ENCODE measurements at places on chromosomes 11 and 22.

GRCh38 chr22:37910890-37911672 is 5.0 kb downstream of the MICALL1 start:
- no peak for DNase-seq

DNA sequence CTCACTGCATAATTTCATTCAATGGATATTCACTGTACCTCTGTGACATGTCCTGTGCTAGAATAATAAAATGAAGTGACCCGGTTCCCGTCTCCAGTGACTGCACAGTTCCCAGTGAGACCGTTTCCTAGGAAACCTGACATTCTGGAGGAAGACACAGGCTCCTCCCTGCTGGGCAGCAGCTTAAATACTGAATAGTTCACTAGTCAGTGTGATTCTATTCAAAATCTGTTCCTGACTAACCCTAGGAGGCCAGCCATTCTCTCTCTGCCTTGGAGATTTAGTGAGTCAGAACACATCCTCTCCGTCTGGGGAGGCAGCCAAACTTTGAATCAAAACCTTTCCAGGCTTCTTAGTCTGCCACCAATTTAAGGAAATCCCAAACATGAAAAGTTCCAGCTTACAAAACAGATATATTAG is 11.3 kb downstream of the TRIM66 start:
- DNase-seq, result peak; percentile 23

DNA sequence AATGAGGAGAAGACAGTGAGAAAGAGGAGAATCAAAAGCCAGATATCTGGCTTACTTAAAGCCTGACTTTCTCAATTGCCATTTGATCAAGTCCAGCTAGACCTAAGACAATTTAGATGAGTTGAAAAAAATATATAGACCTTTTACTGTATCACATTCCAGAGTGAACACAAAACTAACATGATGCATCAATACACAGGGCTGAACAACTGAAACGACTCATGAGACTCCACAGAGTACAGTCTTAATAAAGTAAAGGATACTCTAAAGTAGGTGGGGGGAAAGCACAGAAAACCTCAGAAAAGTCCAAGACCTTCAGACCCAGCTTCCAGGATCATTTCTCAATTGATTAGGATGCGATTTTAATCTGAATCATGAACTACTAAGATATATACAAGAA is 95.3 kb upstream of the OR9G4 start:
- DNase-seq, result no peak

DNA sequence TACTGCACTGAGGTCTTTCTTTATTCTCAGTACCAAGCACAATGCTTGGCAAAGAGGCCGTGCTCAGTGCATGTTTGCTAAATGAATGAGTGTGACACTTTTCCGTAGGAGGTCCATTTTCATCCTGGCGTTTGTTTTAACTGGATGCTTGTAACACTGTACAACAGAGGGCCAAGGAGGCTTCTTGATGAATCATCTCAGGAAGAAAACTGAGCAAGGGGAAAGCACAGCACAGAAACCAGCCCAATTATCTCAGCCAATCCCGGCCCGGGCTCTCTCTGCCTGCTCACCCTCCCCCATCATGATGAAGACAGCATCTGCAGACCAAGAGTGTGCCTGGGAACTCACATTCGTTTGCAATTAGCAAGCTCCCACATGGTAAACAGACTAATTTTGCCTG is 570.3 kb downstream of the OPCML start:
- no peak for DNase-seq

DNA sequence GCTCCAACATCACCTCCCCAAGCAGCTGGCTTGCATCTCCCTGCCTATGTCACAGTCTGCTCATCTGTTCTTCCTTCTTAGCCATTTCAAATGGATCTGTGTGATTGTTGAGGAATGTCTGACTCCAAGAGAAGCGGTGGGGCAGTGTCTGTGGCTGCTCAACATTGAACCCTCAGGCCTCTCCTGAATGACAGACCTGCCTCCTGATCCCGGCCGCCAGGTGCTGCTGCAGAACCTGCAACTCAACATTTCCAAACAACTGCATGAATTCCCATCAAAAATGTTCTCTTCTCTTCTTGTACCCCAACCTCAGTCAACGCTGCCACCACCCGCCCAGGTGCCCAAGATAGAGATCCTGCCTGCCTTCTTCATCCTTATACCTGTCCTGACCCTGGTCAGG is 132.5 kb downstream of the FBXO7 start:
- DNase-seq, result no peak

DNA sequence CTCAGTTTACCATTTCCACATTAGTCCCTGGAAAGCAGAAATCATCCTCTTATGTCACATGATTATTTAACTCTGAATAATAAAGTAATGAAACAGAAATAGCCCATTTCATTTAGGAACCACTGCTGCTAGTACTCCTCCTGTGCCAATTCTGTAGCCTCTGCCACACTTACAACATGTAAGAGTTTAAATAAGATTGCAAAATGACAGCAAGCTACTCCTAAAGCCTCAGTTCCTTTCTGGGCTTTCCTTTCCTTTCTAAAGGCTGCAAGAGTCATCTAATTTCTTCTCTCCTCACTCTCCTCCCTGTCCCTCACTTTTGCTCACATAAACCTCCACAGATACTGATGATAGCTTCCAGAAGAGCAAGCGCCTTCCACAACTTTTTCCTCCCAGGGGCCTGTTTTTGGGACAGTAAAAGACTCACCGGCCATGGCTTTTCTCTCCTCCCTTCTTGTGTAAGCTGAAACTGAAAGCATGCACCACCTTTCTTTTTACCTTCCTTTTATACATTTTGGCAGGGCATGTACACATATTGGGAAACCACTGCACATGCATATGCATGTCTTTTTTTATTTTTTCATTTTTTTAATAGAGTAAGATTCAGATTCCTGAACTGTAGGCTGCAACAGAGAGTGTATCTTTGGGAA is 38.5 kb downstream of the CARD18 start:
- no peak for DNase-seq

- no peak for DNase-seq
These were observed 3.3 kb downstream of the SPATA19 start for GRCh38 chr11:133842053-133842452.

DNA sequence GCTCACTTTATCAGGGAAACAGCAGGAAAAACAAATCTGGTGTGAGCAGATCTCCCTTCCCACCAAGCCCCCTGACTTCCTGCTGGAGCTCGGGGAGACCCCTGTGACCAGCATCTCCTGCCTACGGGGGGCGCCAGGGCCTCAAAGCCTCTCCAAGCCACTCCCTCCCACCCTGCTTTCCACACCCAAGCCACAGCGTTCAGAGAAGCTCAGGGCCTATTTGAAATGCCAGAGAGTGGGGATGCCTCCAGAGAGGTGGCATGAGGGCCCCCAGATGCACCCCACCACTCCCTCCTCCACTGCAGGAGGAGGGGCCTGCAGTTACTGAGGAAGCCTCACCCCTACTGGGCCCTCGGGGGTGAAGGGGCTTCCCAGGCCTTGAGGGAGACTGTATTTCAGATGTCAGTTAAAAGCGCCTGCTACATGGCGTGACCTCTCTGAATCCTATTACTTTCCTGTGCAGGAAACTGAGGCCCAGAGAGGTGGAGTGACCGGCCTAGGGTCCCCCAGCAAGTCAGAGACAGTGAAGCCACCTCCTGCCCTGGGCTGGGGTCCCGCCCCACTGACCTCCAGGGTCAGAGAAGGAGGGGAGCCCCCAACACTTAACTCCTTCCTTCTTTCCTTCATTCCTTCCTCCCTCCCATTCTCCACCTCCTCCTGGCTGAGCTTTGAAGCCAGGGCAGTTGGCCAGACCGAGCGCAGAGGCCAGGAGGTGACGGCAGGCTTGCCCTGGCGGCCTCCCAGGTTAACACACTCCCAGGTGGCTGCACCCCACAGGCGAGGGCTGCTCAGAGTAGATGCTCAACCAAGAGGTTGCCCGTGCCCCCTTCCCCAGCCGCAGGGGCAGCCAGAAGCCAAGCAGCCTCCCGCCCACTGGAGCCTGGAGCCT is 6.0 kb upstream of the CDKN1C start:
- peak; percentile 16 for DNase-seq

DNA sequence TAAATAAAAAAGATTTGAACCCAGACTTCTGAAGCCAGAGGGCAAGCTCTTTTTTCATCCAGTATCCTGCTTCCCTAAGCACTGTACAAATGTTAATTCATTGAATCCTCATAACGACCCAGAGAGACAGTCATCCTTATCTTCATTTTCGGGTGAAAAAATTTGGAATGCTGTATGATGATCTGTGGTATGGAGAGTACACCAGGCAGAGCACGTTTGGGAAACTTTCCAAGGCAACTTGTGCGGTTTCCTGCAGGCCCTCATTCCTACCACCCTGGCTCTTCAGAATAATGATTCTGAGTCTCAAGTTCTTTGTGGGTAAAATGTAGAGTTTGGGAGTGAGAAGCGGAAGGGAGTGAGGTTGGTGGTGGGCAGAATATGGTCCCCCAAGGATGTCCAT is 177.9 kb upstream of the CADM1 start:
- no peak for DNase-seq

DNA sequence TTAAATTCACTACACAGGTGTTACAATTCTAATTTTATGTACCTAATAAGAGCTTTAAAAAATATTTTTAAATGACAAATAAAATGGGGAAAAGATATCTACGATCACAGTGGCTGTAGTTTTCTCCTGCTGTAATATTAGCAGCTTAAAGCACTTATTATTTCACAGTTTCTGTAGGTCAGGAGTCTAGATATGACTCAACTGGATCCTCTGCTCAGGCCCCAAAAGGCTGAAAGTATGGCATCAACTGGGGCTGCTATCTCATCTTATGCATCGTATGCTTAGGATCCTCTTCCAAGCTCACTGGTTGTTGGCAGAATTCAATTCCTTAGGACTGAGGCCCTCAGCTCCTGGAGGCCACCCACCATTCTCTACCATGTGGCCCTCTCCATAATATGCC is 12.8 kb downstream of the FBXO3 start:
- no peak for DNase-seq

DNA sequence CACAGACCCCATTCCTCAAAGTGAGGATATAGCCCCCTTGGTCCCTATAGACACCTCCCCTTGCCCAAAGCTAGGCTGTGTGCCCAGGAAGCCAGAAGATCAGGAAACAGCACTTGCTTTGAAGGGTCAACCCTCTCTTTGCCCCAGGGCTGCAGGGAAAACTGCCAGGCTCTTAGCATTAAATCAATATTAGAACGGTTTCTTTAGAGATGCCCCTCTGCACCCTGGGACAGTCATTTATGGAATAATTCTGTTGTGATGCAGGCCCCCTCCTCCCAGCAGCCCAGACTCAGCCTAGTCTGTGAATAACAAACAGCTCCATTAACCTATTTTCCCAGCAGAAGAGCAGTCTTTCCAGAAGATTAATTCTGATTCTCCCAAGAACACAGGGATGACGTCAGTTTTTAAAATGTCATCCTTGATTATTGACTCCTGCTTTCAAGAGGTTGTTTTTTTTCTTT is 11.6 kb upstream of the CAPN5 start:
- DNase-seq, result no peak

DNA sequence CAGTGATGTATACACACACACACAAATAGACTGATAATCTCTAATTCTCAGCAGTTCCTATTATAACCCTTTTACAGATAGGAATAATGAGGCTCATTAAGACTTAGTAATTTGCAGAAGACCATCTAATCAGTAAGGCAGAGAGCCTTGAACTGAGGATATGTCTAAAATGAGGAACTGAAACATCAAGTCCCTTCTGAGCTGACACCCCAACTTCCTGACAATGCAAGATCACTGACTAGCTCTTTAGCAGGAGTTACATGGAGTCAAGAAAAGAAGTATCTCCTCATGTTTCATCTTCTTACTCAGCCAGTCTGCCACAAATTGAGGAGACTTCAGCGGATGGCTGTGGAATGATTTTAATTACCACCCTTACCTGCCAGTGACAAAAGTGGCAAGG is 193.0 kb downstream of the MSANTD4 start:
- DNase-seq, result no peak

DNA sequence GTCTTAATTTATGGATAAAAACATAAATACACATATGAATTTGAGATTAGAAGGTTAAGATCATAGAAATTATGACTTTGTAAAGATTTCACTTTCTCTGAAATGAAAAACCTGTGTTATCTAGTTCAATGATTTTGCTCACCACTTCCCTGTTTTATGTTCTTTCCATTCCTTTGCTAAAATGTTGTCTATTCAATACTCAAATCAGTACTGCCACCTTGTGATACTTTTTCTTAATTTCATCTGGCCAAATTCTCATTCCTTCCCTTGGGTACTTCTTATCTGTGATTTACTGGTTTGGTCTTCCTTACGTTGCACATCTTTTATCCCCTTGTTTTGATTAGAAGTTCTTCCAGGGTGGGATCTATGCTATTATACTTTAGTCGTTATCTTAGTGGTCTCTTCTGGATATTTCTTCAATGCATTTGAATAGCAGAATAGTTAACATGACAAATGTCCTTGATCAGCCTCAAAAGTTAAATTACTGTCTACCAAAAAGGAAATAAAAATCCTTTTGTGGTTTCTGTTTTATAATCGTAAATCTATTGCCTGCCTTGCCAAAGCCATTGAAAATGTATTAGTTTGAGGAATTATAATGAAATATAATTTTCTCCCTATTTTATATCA is 197.0 kb downstream of the PGR start:
- DNase-seq, result peak; percentile 45

All from NCI-H1092 treated with DMSO at 0.1 percent for 48 hours (cell line).